ENCODE measurements at places on chromosomes 12 and 14.

DNA sequence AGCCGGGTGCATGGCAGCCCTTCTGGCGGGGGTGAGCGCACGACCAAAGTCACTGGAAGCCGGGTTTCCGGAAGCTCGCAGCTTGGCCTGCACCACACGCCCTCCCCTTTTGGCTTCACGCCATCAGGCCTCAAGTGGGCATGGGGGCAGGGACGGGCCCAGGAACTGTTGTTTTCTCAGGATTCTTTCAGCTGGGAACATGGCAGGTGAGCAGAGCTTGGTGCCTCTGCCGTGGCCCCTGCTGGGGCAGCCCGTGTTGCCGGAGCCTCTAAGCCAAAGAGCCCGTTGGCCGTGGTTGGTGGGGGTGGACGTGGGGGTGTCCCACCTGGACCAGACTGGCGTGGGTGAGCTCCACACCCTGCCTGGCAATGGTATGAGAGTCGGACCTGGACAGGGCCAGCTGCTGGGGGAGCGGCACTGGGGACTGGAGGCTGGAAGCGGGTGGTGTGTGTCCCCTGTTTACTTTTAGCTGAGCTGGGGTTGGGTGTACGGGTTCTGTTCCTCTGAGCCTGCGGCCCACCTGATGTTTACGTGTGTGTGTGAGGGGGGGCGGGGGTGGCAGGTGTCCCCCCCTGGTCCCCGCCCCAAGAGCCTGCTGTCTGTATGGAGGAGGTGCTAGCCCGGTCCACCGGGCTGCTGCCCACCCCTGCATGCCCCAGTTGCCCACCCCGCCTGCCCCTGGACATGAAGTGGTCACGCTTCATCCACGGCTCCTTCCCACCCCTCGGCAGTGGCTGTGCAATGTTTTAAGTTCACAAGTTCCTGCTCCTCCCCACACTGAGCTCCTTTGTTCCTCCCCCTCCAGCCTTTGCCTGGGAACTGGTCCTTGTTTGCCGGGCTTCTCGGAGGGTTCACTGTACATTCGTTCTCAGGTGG, 28.7 kb upstream of the PLD4 start:
- no peak for DNase-seq

GRCh38 chr14:104431929-104432541, 147.5 kb upstream of the C14orf180 start:
- DNase-seq = no peak

- DNase-seq = no peak
These were observed 625.5 kb downstream of the DIO2 start for GRCh38 chr14:79585845-79586244.

GRCh38 chr12:86234316-86234855, 21.8 kb downstream of the MGAT4C start:
- DNase-seq = no peak

- no peak for DNase-seq
These were observed 53.4 kb downstream of the CAND1 start for GRCh38 chr12:67322580-67322979.

GRCh38 chr12:29350080-29350479, 30.9 kb downstream of the ERGIC2 start:
- DNase-seq = peak; percentile 9

GRCh38 chr14:29687071-29687765, 240.4 kb downstream of the PRKD1 start:
- DNase-seq = no peak

DNA sequence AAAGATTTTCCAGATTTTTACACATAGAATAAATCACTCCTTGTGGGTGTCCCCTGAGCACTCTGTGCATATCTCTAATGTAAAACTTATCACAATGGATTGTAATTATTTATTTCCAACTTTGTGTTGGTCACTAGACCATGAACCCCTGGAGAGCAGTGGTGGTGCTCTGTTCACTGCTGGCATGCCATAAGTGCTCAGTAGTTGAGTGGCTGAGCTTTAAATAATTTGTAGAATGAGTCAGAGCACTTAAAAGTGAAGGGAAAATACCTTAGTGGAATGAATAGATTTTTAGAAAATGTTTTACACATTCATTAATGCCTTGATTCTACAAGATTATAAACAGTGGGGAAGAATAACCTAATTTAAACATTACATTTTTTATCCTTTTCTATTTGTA, 6.3 kb downstream of the MGAT4C start:
- no peak for DNase-seq

GRCh38 chr14:20413744-20414082, 412 bp upstream of the TEP1 start:
- DNase-seq = peak; percentile 30

- no peak for DNase-seq
These were observed 219.5 kb upstream of the TMEM132C start for GRCh38 chr12:128047266-128048060.

GRCh38 chr12:8466241-8466640, 10.5 kb downstream of the CLEC6A start:
- DNase-seq = no peak

GRCh38 chr14:72863216-72864006, 30.5 kb downstream of the DPF3 start:
- DNase-seq = no peak

DNA sequence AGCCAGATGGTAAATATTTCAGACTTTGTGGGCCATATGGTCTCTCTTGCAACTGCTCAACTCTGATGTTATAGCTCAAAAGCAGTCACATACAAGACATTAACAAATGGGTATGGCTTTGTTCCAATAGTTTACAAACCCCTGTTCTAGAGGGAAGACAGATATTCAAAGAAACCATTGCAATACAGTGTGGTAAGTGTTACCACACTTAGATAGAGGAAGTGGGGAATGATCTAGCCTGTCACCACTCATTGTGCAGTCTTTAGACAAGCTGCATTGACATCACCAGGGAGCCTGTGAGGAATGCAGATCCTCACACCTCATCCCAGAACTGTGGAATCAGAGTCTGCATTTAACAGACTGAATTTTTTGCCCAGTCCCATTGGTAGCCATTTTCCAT, 80.0 kb upstream of the RGS6 start:
- peak; percentile 30 for DNase-seq

- no peak for DNase-seq
These were observed 264.6 kb downstream of the NELL2 start for GRCh38 chr12:44611538-44611937.

DNA sequence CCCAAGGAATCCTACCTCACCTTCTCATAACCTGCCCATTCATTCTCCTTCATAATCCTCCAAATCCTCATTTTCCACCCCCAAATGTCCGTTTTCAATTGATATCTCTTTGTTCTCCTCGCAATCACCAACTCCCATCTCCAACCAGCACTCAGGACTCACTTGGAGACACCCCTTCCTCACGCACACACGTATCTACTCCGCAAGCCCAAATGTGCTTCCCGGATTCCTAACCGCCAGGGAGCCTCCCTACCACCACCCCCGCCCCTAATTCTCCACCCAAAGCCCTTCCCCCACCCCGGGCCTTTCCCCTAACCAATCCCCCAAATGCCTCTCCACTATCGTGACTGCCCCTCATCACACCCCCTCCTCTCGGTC, 304 bp downstream of the KCTD10 start:
- DNase-seq = no peak

- DNase-seq = no peak
These were observed 99.8 kb downstream of the BORCS5 start for GRCh38 chr12:12456637-12457036.

DNA sequence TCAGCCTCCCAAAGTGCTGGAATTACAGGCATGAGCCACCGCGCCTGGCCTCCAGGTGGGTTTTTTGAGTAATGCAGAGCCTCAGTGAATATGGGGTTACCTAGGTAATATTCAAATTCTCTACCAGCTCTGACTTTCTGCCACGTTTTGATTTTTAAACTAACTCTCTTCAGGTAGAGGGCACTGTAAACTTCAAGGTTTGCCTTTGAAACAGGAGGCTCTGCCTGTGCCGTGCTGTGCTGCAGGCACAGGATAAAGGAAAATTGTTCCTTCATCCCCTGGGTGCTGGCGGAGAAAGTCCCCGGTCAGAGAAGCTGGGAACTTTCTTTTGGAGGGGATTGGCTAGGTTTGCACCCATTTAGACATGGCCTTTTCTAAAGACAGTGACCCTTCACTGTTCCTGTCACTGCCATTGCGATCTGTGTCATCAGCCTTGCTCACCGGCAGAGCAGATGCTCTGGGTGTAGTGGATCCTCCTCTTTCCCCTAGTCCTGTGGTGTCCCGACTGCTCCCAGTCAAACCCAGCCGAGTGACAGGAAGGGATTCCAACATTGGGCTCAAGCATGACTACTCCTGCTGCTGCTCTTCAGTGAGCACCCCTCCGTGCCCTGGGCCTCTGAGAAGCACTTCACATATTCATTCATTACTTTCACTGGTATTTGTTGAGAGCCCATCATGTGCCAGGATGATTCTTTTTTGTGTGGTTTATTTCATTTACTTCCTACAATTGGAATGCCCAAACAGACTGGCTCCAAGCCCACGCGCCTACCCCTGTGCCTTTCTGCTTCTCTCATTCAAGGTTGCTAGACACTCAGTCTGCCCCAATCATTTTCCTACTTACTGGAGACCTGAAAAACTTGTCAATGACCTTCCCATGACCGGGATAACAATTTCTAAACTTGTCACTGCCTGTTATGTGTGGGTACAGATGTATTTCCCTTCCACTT, 103.6 kb downstream of the TMEM30B start:
- DNase-seq = no peak

GRCh38 chr14:54809767-54810166, 92.9 kb downstream of the GCH1 start:
- no peak for DNase-seq

DNA sequence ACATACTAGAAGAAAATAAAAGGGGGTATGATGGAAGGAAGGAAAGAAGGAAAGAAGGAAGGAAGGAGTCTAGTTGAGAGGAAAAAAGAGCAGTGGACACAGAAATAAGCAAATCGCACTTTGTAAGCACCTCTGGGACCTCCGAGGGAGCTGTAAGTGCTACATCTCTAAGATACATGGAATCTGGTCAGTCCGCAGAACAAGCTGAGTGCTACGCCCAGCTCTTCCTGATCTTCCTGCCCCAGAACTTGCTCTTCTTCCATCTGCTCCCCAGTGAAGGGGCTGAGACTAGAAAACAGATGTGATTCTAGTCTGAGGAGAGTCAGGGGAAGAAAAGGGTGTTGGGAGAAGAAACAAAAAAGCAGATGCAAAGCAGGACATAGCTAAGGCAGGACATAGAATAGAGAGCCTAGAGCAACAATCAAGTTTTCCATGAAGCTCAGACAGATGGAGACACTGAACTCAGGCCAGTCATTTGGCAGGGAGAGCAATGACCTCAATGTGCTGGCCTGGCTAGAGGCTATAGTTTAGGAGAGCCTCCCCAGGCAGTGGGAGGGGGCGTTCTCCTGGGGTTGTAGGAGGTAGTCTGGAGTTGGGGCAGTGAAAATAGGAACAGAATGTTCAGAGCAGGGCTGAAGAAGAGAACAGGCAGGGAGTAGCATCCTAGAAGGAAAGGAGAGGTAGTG, 1.7 kb upstream of the MFAP5 start:
- DNase-seq = no peak

GRCh38 chr12:104928036-104928745, 29.9 kb downstream of the SLC41A2 start:
- no peak for DNase-seq

DNA sequence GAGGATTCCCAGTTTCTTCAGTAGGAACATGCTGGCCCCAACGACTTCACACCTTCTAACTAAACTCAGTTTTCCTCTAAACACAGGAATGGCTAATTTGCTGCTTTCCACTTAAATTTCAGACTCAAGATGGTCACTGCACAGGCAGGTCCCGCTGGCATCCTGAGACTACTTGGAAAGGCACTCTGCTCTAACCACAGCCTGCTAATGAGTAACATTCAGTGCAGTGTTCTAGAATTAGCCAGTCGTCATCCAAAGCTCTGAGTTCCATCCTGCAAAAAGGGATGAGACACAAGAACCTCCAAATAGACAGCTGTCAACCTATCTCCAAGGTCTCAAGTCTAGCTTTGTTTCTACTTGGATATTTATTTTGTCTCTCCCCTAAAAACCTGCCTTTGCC, 6.0 kb downstream of the CCDC92 start:
- no peak for DNase-seq

- DNase-seq = no peak
These were observed 99.3 kb downstream of the HECTD4 start for GRCh38 chr12:112282920-112283319.

- DNase-seq = no peak
These were observed 92.5 kb downstream of the VCPKMT start for GRCh38 chr14:50023671-50024490.

DNA sequence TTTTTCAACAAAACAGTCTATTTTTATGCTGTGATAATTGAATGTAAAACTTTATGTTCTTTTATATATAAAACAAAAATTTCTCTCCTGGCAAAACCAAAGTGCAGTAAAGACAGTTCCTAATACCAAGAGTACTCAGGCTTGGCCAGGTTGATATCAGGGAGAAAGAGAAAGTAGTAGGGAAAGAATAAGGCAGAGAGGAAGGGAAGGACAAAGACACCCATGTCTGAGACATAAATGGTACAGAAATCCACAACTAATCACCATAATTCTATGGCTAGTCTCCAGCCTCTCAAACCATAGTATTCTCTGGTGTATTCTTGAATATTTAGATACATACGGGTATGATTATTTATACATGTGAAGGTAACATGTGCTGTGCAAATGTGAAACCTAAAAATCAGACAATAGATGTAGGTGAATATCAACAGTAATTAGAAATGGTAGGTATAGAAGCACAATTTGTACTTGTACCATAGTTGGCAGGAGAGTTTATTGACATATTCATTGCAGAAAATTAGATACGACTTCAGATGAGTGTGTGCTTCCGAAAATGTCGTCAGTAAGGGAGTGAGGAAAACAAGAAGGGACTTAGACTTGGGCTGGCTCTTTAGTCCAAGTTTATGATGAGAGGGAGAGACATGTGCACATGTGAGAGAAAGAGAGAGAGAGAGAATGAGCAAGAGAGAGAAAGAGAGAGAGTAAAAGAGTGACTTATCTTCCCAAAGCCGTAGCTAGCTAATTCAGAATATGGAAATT, 230.8 kb upstream of the NPAS3 start:
- DNase-seq = no peak

DNA sequence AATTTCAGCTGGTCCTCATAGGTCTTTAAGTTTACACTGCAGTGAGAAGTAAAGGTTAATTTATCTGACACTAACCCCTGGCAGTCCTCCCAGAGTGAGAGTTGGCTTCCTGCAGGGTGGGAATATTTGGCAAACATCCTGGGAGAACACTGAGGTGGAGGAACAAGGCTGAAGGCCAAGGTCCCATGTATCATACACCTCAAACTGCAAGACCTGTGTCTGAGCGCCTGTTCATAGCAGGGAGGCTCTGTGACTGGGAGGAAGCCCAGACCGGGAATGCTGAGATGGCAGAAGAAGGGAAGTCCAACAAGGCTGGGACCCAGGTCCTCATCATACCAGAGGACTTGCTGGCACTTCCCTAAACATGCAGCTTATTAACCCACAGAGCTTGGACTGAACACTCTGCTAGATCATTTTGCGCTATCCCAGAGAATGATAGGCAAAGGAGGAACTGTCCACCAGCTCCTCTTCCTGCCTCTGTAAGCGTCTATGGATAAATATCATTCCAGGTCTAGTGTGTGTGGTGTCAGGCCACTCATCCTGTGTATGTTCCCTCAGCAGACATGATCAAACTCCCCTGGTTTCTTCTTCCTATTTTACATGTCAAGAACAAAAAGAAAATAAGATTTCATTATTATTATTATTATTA, 199.6 kb upstream of the CNOT2 start:
- no peak for DNase-seq

All from hematopoietic multipotent progenitor cell treated with erythropoietin and hydrocortisone succinate and interleukin-3 and kit ligand, for 8 days (in vitro differentiated cells).